ENCODE measurements at places on chromosomes 12 and 14. TPM values are rescaled to one million over a fixed set of nuclear protein-coding genes. Genes with fewer than 3 reads are reported as not detected.

SLC4A8 gene
- 1.3 TPM for total RNA-seq

FAIM2 gene
- 1.7 TPM for total RNA-seq

KRT78 gene
- not detected for total RNA-seq

ENDOU gene
- total RNA-seq = not detected

MAP3K9 gene
- under 0.01 TPM for total RNA-seq

KRT6B gene
- not detected for total RNA-seq

PRPF40B gene
- 8.4 TPM for total RNA-seq

SYCP3 gene
- 0.85 TPM for total RNA-seq

PSMC6 gene
- total RNA-seq = 127 TPM

GALNT4 gene
- 15.0 TPM for total RNA-seq

SLCO1B3 gene
- not detected for total RNA-seq

RDH5 gene
- 53.0 TPM for total RNA-seq

PIK3C2G gene
- total RNA-seq = not detected

LBHD2 gene
- not detected for total RNA-seq

KLHL33 gene
- total RNA-seq = 0.28 TPM

PRH2 gene
- not detected for total RNA-seq

PCED1B gene
- 1.2 TPM for total RNA-seq

CLEC2A gene
- total RNA-seq = not detected

NTF3 gene
- total RNA-seq = 5.4 TPM

PTPRR gene
- total RNA-seq = 2.8 TPM

APAF1 gene
- 39.3 TPM for total RNA-seq

CPNE8 gene
- total RNA-seq = 17.3 TPM

PPP1R36 gene
- total RNA-seq = 0.28 TPM

DAO gene
- not detected for total RNA-seq

MYH6 gene
- total RNA-seq = not detected

GUCY2C gene
- not detected for total RNA-seq

SP1 gene
- total RNA-seq = 27.8 TPM

ARMH4 gene
- 5.1 TPM for total RNA-seq

L2HGDH gene
- total RNA-seq = 5.4 TPM

TMEM253 gene
- not detected for total RNA-seq

SPRYD4 gene
- total RNA-seq = 1.5 TPM

KRT7 gene
- 80.3 TPM for total RNA-seq

Measured in regular cardiac myocyte (primary cell).